Activated T-helper 1 cell treated with anti-CD3 and anti-CD28 coated beads, Interleukin-2, amount 50 U/mL, for 16 hours (primary cell): ENCODE measurements at places on chromosomes 6 and 20.

GRCh38 chr6:110618591-110619267 lies 142.3 kb upstream of the SLC22A16 start:
- no peak for DNase-seq

DNA sequence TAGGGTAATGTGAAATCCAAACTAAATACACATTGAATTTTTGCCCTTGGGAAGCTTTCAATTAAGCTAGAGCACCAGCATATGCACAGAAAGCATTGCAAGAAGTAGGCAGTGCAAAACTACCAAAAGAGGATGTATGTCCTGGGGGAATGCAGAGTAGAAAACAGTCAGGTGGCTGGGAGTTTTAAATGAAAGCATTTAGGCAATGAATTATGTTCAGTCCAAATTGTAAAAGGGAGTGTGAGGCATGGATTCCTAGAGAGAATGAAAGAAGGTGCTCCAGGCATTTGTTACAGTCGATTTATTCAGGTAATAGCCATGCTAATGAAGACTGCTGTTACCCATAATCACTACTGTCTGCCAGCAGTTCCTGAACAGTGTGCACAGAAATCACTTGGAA lies 604.1 kb upstream of the POU3F2 start:
- no peak for DNase-seq

DNA sequence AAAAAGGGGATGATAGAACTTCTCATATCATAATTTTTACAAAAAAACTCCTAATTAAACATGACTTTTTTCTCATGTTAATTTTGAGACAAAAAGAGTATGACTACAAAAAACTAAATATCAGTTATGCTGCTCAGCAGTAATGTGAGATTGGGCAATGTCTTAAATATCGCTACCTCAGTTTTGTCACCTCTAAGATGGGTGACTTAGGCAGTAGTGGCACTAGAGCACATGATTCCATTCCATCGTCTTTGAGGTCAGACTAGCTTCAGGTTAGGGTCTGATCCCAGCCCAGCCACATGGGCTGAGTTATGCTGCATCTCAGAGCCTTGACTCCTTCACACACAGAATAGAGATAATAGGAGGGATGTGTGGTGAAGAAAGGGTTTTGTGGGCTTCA lies 11.0 kb downstream of the DCBLD1 start:
- DNase-seq, result no peak

- peak; percentile 61 for DNase-seq
Measured at GRCh38 chr6:166488076-166488685, 98.3 kb downstream of the RAMACL start.

DNA sequence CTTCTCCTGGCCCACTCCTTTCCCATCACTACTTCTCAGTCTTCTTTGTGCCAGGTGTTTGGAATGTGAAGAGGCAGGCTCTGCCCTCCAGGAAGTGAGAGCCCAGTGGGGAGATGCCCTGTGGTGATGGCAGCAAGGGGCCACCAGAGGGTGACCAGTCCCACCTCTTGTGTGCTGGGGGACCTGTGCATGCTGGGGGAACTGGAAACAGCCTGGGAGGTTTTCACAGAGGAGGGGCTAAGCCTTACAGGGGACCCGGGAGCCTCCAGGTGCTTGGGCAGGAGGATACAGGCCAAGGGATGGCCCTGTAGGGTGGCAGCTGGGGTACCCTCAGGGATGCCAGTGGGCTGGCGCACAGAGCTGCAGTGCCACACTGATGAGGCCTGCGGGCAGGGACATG lies 72.3 kb downstream of the RAMACL start:
- DNase-seq, result no peak

GRCh38 chr6:24306936-24307335 lies 50.9 kb downstream of the DCDC2 start:
- no peak for DNase-seq

- no peak for DNase-seq
Measured at GRCh38 chr6:150256618-150257272, 112.1 kb upstream of the IYD start.

- DNase-seq, result no peak
Measured at GRCh38 chr20:20736303-20736702, 23.9 kb upstream of the RALGAPA2 start.

DNA sequence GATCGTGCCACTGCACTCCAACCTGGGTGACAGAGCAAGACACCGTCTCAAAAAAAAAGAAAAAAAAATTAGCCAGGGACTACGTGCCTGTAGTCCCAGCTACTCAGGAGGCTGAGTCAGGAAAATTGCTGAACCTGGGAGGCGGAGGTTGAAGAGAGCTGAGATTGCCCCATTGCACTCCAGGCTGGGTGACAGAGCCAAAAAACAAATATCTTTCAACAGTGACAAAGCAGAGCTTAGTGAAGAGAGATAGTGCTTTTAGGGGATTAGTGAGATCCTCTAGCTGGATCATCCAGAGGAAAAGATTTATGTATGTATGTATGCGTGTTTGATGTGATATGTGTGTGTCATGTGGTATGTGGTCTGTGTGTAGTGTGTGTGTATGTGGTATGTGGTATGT lies 56.6 kb downstream of the IL22RA2 start:
- DNase-seq, result no peak

DNA sequence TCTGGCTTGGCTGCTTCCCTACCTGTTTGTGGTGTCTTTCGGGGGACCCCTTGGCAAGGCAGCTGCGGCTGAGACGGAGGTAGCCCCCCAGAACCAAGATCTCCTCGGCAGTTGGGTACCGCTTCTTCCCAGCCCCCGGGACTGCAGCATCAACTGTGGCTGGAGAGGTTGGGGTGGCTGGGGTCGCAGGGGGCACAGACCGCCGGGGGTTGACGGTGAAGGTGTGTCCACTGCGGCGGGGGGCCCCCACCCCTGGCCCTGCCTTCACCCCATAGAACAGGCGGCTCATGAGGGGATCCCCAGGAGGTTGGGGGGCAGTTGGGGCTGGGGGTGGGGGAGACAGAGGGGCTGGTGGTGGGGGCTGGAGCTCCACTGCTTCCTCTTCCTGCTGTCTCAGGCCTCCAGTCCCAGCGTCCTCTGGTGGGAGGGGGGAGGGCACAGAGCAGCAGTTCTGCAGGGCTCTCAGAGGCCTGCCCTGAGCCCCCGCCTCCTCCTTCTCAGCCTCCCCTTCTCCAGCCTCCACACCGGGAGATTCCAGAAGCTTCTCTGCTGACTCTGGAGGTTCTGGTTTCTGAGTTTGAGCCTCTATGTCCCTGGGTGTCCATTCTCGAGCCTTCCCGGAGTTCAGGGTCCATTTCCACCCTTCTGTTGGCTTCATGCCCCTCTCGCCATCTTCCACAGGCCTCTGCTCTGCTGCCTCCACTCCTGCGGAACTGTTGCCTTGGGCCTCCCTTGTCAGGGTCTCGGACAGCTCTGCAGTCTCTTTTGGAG lies 1.9 kb downstream of the PPP1R18 start:
- DNase-seq, result no peak

DNA sequence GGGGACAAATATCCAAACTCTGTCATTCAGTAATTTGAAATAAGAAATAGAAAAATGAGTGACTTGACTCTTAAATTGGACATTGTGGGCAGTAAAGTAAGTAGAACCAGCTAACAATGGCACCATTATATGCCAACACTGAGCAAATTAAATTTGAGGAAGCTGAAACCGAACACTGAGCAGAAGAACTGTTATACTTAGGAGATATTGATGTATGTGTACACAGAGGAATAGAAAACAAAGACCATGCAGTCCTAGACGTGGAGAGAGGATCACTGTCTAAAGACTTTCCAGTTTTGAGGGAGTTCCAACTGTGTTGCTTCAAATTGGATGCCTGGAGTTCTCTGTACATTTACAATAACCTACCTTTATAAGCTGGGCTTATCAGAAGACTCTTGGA lies 427.0 kb upstream of the EYS start:
- DNase-seq, result no peak

- DNase-seq, result no peak
Measured at GRCh38 chr6:158963020-158963808, 36.8 kb downstream of the RSPH3 start.

- no peak for DNase-seq
Measured at GRCh38 chr20:55067158-55067825, 591.9 kb downstream of the DOK5 start.

DNA sequence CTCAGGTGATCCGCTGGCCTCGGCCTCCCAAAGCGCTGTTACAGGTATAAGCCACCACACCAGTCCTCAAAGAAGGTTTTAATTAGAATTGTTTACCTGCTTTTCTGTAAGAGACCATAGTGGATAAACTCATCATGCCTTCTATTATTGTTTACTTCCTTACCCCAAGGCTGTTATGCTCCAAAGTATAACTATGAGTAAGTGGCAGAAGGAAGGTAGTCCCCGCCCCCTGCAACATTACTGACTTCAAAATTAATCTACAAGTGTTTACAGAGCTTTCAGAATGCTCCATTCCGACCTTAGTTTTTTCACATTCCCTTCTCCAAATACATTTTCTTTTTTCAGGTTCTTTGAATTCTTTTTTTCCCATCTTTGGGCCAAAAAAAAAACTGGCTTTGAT lies 480.5 kb upstream of the NOX3 start:
- DNase-seq, result no peak

DNA sequence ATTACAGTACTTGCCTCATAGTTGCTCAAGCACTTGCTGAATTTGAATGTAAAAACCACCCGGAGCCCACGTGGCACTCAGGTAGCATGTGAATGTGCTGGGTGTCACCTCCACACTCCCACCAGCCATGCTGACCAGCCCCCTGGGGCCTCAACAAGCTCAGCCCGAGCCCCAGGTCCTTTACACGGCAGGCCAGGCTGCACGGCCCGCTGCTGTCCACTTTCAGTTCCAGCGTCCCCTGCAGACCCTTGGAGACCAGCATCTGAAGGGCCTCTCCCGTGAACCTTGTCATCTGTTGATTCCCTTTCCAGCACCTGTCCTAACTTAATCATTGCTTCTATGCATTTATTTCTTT lies 33.3 kb upstream of the ZBP1 start:
- DNase-seq, result no peak

- DNase-seq, result no peak
Measured at GRCh38 chr6:43744491-43744890, 25.5 kb upstream of the VEGFA start.

DNA sequence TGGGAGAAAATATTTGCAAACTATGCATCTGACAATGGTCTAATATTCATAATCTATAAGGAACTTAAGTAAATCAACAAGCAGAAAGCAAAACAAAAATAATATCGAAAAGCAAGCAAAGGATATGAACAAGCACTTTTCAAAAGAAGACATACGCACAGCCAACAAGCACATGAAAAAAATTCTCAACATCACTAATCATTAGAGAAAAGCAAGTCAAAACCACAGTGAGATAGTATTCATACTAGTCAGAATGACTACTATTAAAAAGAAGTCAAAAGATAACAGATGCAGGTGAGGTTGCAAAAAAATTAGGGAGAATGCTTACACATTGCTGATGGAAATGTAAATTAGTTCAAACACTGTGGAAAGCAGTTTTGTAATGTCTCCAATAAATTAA lies 410.2 kb downstream of the MMUT start:
- DNase-seq, result no peak

DNA sequence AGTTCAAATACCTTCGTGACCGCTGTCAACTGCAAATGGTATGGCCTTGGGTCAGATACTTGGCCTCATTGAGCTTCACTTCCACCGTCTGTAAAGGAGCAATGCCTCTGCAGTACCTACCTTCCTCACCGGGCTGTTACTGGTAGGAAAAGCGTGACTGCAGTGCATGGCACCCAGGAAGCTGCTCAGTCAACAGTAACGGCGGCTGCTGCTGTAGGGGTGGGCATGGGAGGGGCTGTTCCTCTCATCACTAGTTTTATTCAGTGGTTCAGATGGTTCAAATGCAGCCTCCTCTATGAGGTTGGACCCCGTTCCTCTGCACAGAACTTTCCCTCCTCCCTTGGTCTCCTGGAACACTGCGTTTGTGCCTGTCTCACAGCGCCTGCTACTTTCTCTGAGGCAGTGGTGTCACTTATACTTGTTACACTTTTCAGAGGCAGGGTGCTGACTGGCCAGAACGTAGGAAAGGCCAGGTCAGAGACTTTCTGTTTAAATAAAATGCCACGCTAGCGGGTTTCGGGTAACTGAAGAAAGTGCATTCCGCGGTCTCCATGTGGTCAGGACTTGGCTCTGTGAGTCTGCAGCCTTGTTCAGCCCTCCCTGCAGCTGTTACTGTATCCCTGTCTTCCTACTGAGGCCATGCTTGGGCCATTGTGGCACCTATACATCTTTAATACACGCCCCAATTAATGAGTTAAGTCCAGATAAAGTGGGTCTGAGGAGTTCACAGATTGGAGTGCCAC lies 279.6 kb downstream of the NRN1 start:
- no peak for DNase-seq

DNA sequence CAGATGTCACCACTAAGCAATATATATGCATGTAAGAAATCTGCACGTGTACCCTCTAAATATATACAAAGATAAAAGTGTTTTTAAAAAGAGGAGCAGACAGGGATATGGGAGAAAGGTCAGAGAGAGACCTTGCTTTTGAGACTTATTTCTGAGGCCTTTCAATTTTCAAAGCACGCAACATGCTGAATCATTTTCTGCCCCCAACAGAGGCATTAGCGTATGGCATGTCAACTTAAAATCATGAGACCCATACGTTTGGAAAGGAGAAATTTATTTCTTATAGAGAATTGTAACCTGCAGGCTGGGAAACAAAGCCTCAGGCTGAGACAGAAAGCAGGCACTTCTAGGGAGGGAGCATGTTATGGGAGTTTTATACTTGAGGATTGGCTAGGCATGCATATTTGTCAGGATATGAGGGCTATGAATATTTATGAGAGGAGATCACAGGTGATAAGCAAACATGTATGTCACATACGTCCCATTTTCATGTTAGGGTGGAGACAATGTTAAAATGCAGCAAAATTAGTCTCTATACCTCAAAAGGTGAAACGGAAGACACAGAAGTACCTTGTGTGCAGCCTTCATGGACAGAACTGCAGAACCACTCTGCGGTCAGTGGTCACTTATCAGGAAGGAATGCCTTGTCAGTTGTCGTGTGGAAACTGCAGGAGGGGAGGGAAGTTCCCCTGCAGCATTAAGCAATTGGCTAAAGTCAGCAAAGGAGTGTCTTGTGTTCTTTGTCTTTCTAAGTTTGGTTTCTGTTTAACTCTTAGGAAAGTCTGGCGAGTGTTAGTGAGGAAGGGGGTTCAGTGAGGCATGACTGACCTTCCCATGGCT lies 6.3 kb upstream of the GABRR2 start:
- no peak for DNase-seq

GRCh38 chr20:63163171-63163570 lies 52.8 kb downstream of the YTHDF1 start:
- no peak for DNase-seq

GRCh38 chr6:131643855-131644460 lies 6.9 kb downstream of the ENPP3 start:
- DNase-seq, result no peak

- DNase-seq, result no peak
Measured at GRCh38 chr20:54122189-54122588, 51.6 kb downstream of the CYP24A1 start.

GRCh38 chr20:49937027-49937929 lies 1.1 kb downstream of the RNF114 start:
- no peak for DNase-seq

GRCh38 chr20:10573273-10573950 lies 100.4 kb downstream of the JAG1 start:
- DNase-seq, result no peak
